Activated T-cell treated with anti-CD3 and anti-CD28 coated beads for 48 hours (primary cell): ENCODE measurements at places on chromosomes 2 and 18.

DNA sequence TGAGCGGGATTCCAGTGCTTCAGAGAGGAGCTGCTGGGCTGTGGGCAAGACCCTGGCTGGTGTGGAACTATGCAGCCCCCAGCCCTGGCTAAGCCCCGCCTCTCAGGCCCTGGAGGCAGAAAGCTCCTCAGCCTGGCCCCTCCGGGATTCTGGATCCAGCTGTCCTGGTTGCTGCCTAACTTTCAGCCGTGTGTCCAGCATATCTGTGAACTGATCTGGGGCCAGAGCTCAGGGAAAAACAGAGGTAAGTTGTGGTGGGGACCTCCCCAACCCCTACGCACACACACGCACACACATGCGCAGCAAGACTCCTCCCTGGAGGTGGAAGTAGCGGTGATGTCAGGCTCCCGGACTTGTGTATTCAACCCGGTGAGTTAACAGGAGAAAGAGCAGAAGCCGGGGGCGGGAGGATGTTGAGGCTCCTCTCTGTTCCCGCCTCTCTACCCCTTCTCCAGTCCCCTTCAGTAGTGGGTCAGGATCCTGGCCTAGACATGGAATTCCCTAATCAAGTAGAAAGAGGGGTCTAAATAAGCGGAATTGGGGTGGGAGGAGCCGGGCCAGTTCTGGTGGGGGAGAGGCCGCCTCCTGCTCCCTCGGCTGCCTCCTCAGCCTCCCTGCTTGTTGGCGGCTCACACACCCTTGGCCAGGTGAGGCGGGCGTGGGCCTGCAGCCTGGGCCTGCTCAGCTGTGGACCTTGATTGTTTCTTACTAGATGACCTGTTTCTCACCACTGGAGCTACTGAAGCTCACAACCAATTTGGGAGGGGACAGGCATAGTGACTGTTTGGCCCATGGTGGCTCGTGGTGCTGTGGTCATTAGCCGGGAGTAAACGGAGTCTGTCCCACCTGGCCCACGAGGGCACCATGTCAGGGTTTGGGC, 33.4 kb downstream of the SIX2 start:
- DNase-seq = no peak

DNA sequence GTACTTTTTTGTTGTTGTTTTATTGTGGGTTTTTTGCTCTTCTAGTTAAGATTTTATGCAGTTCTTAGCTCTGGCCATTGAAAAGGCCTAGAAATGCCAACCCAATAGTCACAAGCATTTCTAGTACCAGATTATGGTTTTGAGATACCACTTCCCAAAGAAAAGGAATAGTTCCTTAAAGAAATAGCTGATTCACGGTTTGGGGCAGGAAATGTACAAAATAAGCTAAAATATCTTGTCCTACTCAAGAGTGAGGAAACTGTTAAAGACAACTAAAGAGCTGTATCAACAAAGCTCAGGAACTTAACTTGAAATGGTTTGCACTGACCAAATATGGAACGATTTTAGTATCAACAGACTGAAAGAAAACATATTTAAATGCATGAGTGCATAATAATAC, 35.4 kb downstream of the PGAP1 start:
- DNase-seq = no peak

- no peak for DNase-seq
These were observed 94.6 kb upstream of the MCFD2 start for GRCh38 chr2:47010176-47010575.

DNA sequence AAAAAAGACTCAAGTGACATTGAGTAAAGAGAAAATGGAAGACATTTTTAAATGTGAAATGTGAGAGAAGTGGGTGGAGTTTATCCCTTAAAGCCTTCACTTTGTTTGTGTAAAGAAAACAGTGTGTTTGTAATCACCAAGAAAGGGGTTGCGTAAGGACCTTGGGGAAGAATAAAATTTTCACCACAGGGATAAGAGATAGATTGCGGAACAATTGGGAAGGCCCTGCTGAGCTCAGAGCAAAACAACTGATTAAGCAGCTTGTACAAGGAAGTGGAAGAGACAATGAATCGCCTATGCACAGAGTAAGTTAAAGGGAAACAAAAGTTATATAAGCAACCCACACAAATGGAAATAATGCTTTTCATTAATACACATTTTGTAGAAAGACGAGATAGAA, 327.7 kb downstream of the RAD51AP2 start:
- DNase-seq = no peak

GRCh38 chr2:144516981-144517865, 2.7 kb downstream of the ZEB2 start:
- DNase-seq = peak; percentile 54

GRCh38 chr2:43319541-43319940, 93.1 kb upstream of the ZFP36L2 start:
- no peak for DNase-seq

DNA sequence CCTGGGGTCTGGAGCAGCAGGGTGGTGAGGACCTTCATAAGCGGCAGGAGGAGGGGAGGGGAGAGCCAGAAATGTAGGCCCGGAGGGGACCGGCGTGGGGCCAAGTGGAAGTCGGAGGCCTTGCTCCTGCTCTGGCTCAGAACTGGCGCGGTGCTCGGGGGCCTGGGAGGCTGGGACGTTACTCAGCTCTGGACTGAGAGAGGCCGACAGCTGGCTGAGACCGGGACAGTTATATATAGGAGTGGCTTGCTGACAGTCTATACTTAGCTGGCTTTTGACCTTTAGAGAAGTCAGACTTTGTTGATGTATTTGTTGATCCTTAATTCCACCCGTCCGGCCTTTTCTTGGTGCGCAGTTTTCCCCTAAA, 15.7 kb downstream of the IGFBP5 start:
- DNase-seq = no peak

GRCh38 chr2:207746131-207746530, 23.6 kb downstream of the FZD5 start:
- DNase-seq = no peak

GRCh38 chr2:53994818-53995808, 24.3 kb upstream of the PSME4 start:
- no peak for DNase-seq

- DNase-seq = no peak
These were observed 68.1 kb downstream of the CLHC1 start for GRCh38 chr2:55163941-55164390.

- DNase-seq = no peak
These were observed 1.1 kb downstream of the RPL37A start for GRCh38 chr2:216499641-216500218.

DNA sequence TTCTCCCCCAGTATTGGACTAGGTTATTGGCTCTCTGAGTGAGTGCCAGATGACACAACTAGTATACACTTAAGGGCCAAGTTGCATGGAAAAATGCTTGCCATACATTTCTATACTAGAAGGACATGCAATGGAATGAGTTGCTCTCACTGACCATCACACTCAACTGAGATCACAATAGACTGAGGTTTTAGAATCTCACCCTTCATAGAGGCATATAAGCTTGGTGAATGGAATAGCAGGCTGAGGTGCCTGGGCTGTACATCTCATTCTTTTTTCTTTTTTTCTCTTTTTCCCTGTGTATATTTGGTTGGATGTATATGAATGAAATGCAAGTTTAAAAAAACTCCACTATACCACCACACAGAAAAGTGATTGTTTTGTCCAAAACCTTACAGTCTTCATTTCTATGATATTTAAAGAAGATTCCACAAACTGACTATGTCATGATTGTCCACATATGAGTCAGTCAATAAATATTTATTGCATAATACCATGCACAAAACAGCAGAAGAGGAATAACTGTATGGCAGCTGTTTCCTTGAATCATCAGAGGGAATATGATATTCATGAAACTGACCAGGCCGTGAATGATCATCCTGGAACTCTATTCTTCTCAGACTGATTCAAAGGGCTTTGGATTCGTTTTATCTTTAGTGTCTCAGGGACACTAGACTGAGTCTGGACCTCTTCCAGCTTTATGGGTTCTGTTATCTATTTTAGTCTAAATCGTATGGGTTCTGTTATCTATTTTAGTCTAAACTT, 122.6 kb upstream of the STK17B start:
- DNase-seq = no peak

DNA sequence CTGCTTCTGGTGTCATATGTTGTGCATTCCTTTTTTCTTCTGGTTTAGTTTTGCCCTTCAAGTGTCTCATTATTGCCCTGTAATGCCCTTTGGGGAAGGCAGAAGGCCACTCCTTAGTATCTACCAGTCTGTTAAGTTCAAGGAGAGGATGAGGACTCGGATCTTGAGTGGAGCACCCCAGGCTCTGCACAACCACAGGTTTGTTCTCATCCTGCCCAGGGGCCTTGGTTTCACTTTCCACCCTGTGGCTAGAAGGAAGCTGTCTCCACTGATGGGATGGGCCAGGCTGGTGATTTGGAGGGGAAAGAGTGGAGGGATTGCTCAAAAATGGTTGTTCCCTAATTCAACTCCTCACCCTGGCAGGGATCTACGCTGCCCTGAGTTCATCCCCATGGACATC, 30.2 kb upstream of the RAB11FIP5 start:
- no peak for DNase-seq

- DNase-seq = no peak
These were observed 178.7 kb downstream of the ALK start for GRCh38 chr2:29742656-29743055.

- no peak for DNase-seq
These were observed 32.9 kb downstream of the CENPO start for GRCh38 chr2:24825883-24826772.

GRCh38 chr2:60525899-60526298, 27.6 kb downstream of the BCL11A start:
- no peak for DNase-seq

GRCh38 chr18:9055185-9055584, 47.3 kb upstream of the NDUFV2 start:
- DNase-seq = no peak

- no peak for DNase-seq
These were observed 273.7 kb upstream of the PIK3C3 start for GRCh38 chr18:41681138-41681880.

- no peak for DNase-seq
These were observed 186.2 kb downstream of the MBD5 start for GRCh38 chr2:148207111-148207510.
